ENCODE measurements at places on chromosomes 2 and 18. TPM values are rescaled to one million over a fixed set of nuclear protein-coding genes. Genes with fewer than 3 reads are reported as not detected.

IL1RL1 gene
- total RNA-seq: 0.67 TPM

FHOD3 gene
- 2.8 TPM for total RNA-seq

CNDP1 gene
- not detected for total RNA-seq

PPP1R1C gene
- 2.2 TPM for total RNA-seq

TOGARAM2 gene
- total RNA-seq: 0.23 TPM

CPSF3 gene
- 49.6 TPM for total RNA-seq

USP40 gene
- 22.4 TPM for total RNA-seq

SCYGR4 gene
- not detected for total RNA-seq

ANKRD30B gene
- 0.02 TPM for total RNA-seq

LRRTM4 gene
- not detected for total RNA-seq

CROCC2 gene
- not detected for total RNA-seq

TANC1 gene
- total RNA-seq: 8.9 TPM

LTBP1 gene
- total RNA-seq: 16.8 TPM

DUSP2 gene
- total RNA-seq: 0.54 TPM

CTAGE1 gene
- not detected for total RNA-seq

PROM2 gene
- total RNA-seq: 0.06 TPM

CHRND gene
- not detected for total RNA-seq

IL18RAP gene
- total RNA-seq: not detected

COL4A4 gene
- 1.2 TPM for total RNA-seq

RNF125 gene
- 0.32 TPM for total RNA-seq

TLX2 gene
- total RNA-seq: 0.44 TPM
